ENCODE measurements at places on chromosomes 7 and 10.

- DNase-seq = no peak
Observed at GRCh38 chr7:42127232-42127622, 109.8 kb downstream of the GLI3 start.

DNA sequence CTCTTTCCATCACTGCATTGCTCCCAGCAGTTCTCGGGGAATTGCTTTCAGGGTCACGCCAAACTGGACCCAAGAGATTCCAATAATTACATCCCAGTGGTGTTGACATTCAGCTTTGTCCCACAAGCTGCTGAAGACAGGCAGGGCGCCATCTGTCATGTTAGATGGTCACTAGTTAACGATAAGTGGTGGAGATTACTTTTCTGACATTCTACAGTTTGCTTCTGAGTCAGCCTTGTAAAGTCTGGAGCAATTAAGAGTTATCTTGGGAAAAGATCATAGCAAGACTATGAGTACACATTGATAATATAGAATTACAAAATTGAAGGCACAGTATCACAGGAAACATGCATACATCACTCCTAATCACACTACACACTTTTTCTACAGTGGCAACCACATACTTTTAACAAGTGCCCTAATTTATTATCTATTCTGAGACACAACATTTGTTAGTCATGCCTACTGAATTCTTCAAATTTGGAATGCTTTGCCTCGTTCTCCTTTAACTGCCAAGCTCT is 41.9 kb downstream of the SEMA3C start:
- DNase-seq = no peak

DNA sequence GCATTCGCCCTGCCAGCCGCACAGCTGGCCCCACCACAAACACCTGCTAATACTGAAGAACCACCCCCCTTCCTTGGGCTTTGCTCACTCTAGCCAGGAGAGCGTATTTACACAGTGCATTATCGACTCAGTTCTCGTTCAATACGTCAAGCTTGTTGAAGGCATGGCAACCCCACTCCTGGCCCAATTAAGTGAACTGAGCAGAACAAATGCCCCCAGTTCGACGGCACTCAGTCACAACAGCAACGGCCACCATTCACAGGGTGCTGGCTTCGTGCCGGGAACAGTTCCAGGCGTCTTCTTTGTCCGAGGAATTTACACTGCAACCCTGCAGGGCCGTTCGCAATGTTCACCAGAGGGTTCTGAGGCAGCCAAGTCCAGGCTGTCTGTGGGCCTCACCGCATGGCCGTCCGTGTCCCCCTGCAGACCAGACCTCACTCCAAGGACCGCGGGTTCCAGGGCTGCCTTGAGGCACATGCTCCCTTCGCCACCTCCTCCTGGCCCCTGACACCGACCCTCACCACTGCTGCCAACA is 175.3 kb downstream of the DIP2C start:
- DNase-seq = peak; percentile 91

DNA sequence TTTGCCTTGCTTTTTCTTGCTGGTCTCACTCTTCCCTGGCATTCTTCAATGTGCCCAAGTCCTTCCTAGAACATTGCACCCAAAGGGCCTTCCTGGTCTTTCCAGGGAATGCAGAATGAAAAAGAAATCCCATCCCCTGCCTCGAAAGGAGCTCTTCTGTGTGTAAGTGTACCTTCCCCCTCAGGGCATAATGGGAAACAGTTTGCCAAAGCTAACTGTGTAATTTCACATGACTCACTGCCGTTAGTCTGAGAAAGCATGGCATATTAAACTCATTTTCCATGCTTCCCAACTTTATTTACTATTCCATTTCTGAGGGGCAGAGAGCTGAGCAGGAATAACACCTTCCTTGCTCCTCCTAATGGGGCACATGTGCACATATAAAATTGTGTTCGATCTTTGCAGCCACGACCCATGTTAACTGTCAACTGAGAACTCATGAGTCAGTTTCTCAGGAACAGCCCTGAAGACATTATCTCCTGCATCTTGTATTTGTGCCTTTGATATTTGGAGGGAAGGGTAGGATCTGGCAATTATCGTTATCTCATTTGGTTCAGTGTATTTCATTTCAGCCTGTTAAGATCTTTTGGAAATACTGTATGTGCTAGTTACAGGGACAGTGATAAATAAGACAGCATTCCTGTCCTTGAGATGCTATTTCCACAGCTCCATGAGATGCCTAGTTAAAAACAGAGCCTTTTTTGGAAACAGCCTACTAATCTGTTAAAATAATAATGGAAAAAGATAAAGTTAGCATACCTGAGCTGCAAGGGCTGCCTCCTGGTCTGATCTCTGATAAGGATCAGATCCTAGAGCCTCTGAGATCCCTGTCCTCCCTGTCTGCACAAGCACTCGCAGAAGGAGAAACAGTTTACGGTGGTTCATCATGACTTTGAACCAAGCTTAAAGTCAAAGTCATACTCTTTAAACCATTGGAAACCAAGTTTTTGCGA is 42.3 kb downstream of the IKZF1 start:
- DNase-seq = no peak

DNA sequence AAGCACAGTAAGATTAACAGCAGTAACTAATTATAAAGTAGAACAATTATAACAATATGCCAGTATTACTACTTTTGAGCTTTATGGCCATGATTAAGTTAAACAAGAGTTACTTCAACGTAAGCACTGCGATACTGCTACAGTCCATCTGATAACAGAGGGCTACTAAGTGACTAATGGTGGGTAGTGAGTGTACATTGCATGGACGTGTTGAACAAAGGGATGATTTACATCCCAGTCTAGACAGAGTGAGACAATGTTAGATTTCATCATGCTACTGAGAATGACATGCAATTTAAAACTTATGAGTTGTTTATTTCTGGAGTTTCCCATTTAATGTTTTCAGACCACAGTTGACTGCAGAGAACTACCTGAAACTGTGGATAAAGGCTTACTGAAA is 45.6 kb downstream of the TPST1 start:
- DNase-seq = no peak

- no peak for DNase-seq
Observed at GRCh38 chr10:12320892-12321291, 28.5 kb upstream of the CAMK1D start.

DNA sequence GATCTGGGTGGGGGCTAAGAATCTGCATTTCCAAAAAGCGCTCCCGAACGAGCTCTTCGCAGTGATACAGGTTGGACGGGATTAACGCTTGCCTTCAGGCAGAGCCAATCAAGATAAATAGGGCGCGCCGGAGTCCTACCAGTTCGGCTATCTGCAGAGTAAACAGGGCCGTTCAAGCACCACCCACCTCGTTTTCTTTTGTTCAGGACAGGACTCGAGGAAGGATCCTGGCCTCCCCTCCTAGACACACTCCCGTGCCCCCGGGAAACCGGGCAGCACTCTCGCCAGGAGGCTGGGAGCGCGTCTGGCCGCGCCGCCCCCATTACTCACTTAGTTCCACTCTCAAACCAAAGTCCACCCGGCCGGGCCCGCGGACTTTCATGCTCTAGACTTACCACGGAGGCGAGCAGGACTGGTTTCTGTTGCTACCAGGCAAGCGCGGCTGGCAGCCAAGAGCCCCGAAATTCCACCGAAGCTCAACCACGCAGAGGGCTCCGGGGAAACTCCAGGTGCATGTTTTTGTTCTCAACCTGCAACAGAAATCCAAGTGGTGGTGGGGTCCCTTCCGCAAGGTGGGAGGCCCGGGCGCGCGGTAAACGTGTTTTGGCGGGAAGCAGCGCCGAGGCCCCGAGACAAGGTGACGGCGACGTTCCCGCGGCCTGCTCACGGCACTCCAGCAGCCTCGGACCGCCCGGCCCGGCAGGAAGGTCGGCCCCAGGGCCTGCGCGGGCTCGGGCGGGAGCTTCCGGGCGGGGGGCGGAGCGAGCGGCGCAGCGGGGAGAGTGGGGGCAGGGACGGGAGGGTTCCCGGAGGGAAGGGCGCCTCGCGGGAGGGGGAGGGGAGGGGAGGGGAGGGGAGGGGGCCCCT is 12.7 kb downstream of the HNRNPF start:
- peak; percentile 92 for DNase-seq

DNA sequence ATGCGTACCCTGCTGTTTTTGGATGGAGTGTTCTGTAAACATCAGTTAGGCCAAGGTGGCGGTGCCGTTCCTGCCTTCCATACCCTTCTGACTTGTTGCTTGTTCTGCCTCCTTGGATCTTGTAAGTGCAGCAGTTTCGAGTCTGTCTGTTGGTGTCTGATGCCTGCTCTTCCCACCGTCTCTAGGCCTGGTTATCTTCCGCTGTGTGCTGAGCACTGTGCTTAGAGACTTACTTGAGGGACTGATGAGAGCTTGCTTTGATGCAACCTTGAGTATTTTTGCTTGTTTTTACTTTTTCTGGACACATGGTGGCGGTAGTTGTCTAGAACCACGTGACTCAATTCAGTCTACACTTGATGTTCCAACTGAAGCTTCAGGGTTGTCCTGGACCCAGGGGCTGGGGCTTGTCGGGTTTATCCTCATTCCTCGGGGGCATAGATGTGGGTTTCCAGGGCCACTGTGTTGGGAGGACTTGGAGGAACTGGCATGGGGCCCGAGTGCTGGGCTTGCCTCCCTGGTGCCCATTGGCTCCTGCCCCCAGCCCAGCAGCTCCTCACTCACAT is 14.4 kb upstream of the SPRN start:
- peak; percentile 53 for DNase-seq

DNA sequence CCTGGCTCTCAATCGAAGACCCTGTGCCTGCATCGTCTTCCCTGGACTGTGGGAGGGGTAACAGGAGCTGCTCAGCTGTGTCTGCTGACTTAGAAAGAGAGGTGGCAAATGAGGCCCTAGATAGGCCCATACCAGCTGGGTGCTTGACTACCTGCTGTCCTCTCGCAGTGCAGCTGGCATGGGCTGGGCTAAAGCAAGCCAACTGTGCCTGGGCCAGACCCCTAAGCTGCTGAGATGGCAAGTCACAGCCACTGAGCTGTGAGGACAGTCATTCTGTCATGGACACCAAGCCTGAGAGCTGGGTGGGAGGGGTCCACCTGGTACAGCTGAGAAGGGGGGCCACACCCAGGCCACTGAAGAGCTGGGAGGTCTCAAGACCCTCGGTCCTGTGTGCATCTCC is 45.8 kb upstream of the AQP1 start:
- DNase-seq = peak; percentile 18

DNA sequence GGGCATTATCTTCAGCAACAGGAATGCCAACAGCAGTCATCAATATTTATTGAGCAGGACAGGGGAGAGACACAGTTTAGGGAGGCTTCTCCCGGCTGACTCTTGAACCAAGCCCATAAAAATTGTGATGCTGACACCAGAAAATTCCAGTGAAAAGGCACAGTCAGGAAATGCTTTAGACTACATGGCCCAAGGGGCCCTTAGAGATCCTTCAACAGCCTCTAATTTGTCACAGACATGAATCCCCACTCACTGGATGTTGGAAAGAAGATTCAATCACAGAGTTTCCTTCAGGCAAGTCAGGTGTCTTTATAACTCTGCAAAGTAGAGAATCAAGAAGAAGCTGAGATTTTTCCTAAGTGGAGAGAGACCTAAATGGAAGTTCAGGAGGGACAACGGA is 1.2 kb downstream of the GJC3 start:
- no peak for DNase-seq

DNA sequence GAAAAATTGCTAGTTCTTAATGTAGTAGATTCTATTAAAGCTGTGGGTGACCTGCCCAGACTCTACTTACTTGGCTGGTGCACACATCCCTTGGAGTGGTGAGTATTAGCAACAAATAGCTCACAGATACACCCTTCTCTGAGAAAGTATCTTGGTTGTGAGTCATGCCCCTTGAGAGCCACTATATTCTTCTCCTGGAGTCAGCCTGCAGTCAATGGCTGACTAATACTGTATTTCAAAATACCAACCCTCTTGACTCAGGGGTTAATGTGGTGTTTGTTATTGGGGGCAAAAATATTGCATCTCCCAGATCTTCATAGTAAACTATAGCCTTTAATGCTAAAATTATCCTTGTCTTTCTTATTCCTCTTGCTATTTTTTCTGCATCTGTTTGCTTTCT is 354.9 kb downstream of the BMPER start:
- DNase-seq = peak; percentile 37

- DNase-seq = no peak
Observed at GRCh38 chr10:44313761-44314165, 71.1 kb downstream of the CXCL12 start.

DNA sequence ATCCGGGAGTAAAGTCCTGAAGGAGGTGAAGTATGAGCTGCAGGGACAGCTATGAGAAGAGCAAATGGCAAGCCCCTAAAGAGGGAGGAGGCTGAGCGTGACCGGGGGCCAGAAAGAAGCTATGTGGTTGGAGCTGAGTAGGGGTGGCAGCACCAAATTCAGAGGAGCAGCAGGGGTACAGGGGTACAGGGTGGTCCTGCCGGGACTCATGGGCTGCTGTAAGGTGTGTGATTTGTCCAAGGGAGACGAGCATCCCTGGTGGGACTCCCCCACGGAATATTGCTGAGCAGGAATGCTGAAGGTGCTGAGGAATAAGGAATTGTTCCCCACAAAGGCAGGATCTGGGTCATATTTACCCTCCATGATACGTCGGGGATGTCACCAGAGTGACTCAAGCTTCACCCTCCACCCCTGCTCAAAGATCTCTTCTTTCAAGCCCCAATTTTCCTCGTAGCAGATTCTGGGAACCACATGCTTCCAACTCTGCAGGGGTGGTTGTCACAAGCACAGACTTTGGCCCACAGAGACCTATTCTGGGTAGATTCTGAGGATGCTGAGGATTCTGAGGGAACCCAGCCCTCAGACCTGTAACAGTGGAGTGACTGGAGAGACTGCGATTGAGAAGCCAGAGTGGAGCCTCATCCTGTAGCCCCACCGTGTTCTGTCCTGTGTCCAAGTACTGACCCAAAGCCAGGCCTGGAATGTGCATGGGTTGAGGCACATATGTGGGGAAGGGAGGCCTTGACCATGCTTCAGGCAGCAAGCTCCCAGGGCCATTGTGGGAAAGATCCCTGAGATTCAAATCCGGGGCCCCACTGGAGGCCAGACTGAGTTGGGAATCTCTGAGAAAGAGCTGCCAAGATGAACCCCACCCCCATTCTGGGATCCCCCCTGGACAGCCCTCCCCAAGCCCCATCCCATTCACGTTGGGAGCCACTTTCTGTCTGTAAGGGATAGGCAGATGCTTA is 4.2 kb downstream of the SFTPD start:
- no peak for DNase-seq

DNA sequence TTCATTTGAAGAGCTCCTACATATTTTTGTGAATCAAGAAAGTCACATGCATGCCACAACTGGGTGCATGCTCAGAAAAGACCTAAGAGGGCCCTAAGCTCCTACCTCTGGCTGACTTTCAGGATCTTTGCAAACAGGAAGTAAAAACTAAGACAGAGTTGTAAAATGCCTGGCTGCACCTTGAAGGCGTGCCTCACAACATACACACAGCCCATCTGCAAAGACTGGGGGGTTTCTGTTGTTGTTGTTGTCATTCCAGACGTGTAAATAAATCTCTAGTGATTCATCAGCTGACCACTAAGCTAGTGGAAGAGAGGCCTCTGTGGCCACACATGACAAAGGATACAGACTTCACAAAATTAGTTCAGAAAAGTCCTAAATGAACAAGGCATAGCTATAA is 31.8 kb downstream of the SMURF1 start:
- DNase-seq = no peak

GRCh38 chr7:30321882-30322192 is 37.4 kb downstream of the ZNRF2 start:
- no peak for DNase-seq

- DNase-seq = peak; percentile 8
Observed at GRCh38 chr10:120421250-120421649, 35.8 kb upstream of the PLPP4 start.

GRCh38 chr7:49839863-49840645 is 66.6 kb downstream of the VWC2 start:
- no peak for DNase-seq

Measured in DMS53 (cell line).